ENCODE measurements at places on chromosomes 1 and 21.
A peak's percentile ranks its signal among the peaks of the same experiment; 100 is the strongest.

- DNase-seq = no peak
Observed at GRCh38 chr1:200265881-200266280, 144.0 kb downstream of the ZNF281 start.

DNA sequence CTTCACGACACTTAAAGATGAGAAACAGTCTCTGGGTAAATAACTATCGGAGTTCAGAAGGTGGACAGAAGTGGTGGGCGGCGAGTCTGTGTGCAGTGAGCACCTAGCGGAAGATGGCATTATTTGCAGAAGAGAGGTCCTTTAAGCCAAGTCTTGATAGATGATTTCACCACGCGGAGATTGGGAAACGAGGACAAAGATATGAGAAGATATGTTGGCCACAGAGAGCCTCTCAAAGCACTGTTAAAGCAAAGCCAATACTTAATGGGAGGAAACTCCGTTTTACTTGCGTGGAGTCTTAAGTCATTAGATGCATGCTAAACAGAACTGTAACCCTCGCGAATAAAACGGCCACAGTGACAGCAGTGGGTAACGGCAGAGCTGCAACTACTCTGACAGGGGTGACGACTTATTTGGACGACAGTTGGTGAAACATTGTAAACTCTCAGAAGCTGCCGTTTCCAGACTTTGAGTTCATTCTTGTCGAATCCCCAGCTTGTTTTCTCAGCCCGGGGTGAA is 577 bp upstream of the CEP350 start:
- peak; percentile 79 for DNase-seq

DNA sequence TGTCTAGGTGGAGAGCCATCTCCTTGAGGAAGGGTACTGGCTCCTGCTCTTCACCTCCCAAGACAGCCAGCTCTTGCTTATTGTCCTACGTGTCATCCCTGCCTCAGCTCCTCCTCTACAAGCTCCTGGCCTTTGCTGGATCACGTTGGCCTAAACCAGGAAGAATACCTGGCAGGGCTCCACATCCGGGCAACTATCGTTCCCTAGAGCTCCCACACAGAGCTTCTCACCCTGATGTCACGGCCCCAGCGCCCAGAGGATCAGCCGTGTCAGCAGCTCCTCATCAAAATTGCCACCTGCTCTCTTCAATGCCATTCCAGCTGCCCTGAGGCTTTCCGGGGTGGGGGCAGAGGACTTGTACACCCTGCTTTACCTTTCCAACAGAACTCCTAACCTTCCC is 1.9 kb upstream of the TPM3 start:
- DNase-seq = no peak

- no peak for DNase-seq
Observed at GRCh38 chr1:62207187-62207586, 12.5 kb downstream of the L1TD1 start.

DNA sequence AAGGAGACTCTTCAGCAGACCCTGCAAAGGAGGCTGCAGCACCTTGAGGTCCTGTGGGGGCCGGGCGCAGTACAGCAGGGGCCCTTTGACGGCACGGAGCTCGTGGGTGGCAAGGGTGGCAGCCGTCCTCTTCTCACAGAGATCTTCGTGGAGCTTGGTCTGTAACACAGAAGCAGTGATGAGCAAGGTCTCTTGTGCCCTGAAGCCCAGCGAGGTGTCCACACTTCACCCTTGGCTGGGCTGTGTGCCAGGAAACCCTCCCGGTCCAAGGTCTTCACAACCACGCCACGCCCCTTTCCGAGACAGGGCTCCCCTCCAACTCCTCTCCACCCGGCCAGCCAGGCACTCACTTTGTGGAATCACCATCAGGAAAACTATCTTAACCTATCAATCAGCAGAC is 11.3 kb downstream of the LRRC47 start:
- DNase-seq = no peak

GRCh38 chr1:9289711-9290485 is 2.8 kb upstream of the SPSB1 start:
- no peak for DNase-seq

GRCh38 chr1:204254031-204254661 is 40.4 kb upstream of the GOLT1A start:
- DNase-seq = no peak

GRCh38 chr1:40477678-40478053 is 576 bp downstream of the ZFP69 start:
- no peak for DNase-seq

DNA sequence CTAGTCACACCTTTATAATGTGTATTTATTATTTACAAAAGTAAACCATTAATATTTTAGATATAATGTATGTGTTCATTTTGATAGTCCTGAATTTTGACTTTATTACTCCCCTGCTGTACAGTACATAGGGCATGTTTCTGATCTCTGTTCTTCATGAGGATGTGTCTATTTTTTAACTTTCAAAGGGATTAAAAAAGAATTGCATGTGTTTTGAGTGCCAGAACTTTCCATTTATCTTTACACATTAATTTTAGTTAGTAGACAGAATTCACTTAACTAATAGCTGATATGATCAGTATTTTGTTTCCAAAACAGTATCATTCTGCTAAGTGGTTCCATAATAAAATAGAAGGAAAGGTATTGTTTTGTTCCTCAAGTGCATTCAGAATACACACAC is 3.1 kb downstream of the PBX1 start:
- DNase-seq = no peak

DNA sequence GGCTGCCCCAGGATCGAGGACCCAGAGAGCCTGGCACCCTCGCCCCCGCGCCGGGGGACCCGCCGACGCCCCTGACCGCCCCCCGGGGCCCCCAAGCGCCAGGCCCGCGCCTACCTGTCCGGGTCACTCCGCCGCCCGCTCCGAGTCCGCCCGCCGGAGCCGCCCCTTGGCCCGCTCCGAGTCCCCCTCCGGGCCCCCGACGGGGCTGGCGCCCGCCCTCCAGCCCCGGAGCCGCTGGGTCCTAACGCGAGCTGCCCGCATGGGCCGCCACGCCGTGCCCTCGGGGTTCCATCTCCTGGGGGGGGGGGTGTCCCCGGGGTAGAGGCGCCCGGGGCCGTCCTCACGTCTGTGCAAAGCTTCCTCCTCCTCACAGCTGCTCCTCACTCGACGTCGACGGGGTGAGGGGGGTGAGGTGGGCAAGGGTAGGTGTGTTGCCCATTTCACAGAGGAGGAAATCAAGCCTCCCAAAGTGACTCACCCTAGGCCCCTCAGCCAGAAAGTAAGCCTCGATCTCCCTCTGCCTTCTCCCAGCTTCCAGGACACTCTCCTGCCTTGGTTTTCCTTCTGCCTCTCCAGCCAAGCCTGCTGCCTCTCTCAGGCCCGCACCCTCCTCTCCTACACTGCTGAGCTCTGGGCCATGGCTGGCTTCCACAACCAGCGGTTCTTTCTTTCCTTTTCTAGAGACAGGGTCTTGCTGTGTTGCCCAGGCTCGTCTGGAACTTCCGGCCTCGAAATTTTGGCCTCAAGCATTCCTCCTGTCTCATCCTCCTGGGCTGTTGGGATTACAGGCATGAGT is at the start of gene MFAP2:
TSS of gene MFAP2 (minus strand) at position 148 of the 796 bp plus-strand sequence. CDS start 2,347 bp downstream, outside the sequence.
- no peak for DNase-seq

DNA sequence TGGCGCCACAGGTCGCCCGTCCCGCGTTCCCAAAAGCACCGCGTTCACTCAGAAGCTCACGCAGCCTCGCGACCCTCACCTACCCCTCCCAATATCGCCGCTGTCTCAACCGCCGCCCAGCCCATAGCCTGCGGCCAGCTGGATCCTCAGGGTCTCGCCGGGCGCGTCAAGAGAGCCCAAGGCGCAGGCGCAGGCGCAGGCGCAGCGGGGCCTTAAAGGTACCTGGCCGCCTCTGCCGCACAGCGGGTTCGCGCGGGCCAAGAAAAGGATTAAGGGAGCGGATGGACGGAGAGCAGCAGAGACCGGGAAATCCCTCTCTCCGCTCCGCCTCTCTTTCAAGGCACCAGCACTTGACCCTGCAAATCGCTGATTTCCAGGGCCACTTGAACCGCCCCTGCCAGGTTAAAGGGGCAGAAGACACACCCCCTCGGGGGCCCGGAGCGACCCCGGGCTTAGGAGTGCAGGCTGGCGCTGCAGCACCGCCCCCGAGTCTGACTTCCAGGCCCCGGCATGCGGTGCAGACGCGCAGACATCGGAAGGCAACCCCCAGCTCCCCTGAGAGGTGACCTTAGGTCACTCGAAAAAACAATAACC is at the start of gene NBPF20:
TSS of gene NBPF20 (minus strand) at position 168 of the 594 bp plus-strand sequence. CDS start 20,331 bp downstream, outside the sequence.
- DNase-seq = peak; percentile 51

GRCh38 chr1:117615474-117615873 is 9.6 kb downstream of the TENT5C start:
- peak; percentile 21 for DNase-seq

GRCh38 chr1:6207921-6208320 is 2.0 kb downstream of the RNF207 start:
- DNase-seq = no peak

- DNase-seq = no peak
Observed at GRCh38 chr1:3504151-3504821, 49.8 kb downstream of the ARHGEF16 start.

GRCh38 chr1:110083866-110084226 is 13.4 kb upstream of the ALX3 start:
- no peak for DNase-seq

- DNase-seq = no peak
Observed at GRCh38 chr1:61620536-61620935, 104.4 kb downstream of the TM2D1 start.

GRCh38 chr1:234731569-234732085 is 121.6 kb upstream of the IRF2BP2 start:
- DNase-seq = peak; percentile 46

DNA sequence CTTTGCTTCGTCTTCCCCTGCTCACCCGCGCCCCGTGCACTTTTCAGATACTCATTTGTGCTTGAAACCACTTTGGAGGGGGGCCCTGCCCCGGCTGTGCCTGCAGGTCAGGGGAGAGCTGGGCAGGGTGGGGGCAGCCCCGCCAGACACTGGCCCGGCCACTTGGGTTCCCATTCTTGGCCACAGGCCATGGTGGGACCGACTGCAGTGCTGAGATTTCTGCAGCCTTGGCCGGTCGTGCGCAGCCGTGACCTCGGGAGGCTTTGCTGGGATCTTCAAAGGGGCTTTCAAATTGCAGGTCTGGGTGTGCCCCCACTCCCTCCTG is 54.5 kb upstream of the TTC34 start:
- no peak for DNase-seq

DNA sequence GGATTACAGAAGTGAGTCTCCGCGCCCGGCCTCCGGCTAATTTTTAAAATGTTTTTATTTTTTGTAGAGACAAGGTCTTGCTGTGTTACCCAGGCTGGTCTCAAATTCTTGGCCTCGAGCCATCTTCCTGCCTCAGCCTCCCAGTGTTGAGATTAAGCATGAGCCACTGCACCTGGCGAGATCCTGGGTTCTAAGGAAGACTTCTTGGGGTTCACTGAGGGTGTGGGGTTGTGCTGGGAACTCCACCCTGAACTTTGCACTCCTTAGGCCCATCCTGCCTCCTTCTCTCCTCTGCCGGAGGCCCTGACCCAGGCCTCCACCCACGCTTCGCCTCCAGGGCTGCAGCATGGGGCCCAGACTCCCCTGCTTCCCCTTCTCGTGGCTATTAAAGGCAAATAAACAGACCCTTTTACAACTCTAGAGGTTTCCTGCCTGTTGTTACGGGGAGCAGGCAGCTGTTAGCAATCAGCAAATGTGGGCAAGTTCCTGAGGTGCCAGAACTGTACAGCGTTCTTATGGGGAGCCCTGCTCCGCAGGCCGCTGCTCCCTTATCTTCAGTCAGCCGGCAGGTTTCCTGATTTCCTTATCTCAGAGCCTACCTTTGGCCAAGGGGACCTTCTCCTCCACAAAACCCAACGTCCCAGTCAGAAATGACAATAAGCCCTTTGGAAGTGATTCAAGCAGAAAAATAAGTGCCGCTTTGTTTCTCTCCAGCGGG is 41.0 kb upstream of the LIN9 start:
- peak; percentile 89 for DNase-seq

DNA sequence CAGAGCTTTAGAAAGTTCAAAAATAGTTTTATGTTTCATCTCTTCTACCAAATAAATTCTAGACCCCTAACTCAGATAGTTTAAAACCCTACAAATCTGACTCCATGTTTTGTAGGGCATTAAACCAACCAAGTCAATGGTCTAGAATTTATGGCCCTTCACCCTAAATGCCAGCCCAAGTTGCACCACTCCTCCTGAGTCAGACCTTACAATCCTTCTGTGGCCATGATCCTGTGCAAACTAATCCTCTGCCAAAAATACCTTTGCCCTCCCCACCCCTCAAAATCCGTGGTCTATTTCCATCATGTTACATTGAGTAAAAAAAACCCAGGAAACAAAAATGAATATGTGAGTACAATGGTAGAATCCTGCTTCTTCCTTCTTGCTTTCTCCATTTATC is 179.3 kb downstream of the NR5A2 start:
- no peak for DNase-seq

DNA sequence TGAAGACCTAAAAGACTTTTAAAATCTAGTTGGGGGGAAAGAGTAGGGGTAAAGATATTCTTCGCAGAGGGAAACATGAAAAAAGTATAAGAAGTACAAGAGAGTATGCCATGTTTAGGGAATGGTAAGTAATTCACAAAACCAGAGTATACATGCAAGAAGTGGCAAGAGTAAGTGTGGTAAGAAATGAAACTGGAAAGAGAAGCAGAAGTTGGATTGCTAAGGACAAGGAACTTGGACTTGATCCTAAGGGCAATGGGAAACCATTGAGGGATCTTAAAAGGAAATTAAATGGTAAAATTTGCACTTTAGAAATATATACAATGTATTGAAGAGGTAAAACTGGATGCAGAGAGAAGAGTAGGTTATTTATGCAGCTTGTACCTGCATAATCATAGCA is 9.2 kb upstream of the ZNF644 start:
- no peak for DNase-seq

GRCh38 chr1:162857850-162858249 is 3.1 kb downstream of the CCDC190 start:
- DNase-seq = no peak

DNA sequence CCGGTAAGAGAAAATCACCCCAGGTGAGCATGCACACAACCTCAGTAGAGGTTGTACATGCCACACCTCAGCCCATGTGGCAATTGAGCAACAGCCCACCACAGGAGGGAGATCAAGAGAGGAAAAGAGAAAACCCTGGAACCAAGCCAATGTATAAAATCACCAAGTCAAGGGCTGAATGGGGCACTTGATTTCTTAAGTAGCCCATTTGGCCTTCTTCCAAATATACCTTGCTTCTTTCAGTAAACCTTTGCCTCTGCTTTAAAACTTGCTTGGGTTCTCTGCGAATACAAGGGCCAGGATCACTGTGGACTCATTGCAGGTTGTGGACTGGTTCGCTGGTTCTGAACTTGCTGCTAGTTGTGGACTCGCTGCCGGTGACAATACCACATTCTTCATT is 1814.0 kb downstream of the PLA2G4A start:
- no peak for DNase-seq

GRCh38 chr1:181126871-181127587 is 38.5 kb downstream of the IER5 start:
- DNase-seq = no peak
